ENCODE measurements at places on chromosomes 2 and 18. TPM values are rescaled to one million over a fixed set of nuclear protein-coding genes. Genes with fewer than 3 reads are reported as not detected.

Gene DCC
- total RNA-seq, result 2.0 TPM

Gene GPR39
- 3.2 TPM for total RNA-seq

Gene GDF7
- 2.2 TPM for total RNA-seq

Gene NBEAL1
- 122 TPM for total RNA-seq

Gene TUBA3D
- not detected for total RNA-seq

Gene ALK
- total RNA-seq, result 1.0 TPM

Gene NEU4
- 0.21 TPM for total RNA-seq

Gene FER1L5
- total RNA-seq, result 0.58 TPM

Gene RNF152
- total RNA-seq, result 44.4 TPM

Gene ZSWIM2
- 0.21 TPM for total RNA-seq

Gene ATP6V1C2
- total RNA-seq, result 0.21 TPM

Gene CRYBA2
- not detected for total RNA-seq

Gene TDRD15
- 3.8 TPM for total RNA-seq

Gene PLCL1
- total RNA-seq, result 17.8 TPM

Gene CSRNP3
- total RNA-seq, result 34.1 TPM

Gene POTEF
- total RNA-seq, result not detected

Gene C18orf54
- 17.3 TPM for total RNA-seq

Gene KRTCAP3
- total RNA-seq, result 2.5 TPM

Gene G6PC2
- not detected for total RNA-seq

Gene CPO
- 0.53 TPM for total RNA-seq

Gene GREB1L
- 1.4 TPM for total RNA-seq

Gene BUB1
- 32.4 TPM for total RNA-seq

Gene ABCB11
- 0.11 TPM for total RNA-seq

Gene COL3A1
- total RNA-seq, result 20,765 TPM

Gene NXPH2
- total RNA-seq, result 1.5 TPM

Gene TBR1
- 0.11 TPM for total RNA-seq

Gene RNF125
- total RNA-seq, result 10.9 TPM

Data from urinary bladder (tissue), 4 donors.